ENCODE measurements at places on chromosomes 5 and 9.

DNA sequence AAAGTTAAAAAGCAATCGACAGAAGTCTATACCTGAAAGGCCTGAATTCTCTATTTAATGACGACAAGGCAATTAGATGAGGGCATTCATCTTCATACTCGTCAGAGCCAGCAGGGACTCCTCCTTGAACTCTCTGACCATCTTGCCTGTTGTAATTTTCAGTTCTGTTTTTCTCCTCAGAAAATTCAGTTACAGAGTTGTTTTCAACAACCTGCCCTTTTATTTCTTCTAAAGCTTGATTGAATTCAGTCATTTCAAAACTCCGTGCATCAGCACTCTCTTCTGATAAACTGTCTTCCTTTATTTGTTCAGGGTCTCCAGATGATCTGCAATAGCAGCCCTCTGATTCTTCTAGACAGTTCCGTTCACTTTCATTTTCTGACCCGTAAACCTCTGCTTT lies 15.6 kb downstream of the RIOK2 start:
- no peak for DNase-seq

DNA sequence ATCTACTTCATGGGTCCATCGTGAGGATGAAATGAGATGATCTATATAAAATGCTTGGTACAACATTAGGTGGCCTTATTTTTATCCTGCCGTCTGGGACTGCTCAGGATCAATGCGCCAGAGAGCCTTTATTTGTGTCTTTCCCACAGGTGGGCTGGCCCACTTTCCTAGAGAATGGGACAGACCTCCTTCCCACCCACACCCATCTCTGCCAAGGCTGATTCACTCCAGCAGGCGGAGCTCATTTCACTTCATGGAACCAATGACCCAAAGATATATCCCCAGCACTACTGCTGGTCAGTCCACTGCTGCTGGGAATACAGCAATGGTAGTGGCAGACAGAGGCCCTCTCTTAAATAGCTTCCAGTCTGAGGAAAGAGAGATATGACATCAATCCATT lies 35.7 kb downstream of the TGFBI start:
- DNase-seq, result no peak

DNA sequence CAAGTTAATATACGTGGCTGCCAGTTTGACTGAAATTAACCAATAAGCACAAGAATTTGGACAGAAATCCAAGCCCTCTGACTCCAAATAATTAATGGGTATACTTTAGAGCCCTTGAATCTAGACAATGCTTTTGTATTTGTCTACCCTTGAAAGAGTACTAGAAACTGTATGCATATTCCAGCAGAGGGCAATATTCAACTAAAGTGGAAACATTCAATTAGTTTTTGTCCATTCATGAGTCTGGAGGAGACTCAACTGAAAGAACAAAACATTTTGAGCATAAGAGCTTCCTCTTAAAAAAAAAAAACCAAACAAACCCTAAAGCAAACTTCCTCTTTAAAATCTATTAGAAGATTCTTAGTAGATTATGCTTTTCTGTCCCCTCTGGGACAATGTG lies 157.8 kb downstream of the ARHGEF28 start:
- DNase-seq, result no peak

- no peak for DNase-seq
Observed at GRCh38 chr9:16205455-16205854, 652.6 kb downstream of the CCDC171 start.

DNA sequence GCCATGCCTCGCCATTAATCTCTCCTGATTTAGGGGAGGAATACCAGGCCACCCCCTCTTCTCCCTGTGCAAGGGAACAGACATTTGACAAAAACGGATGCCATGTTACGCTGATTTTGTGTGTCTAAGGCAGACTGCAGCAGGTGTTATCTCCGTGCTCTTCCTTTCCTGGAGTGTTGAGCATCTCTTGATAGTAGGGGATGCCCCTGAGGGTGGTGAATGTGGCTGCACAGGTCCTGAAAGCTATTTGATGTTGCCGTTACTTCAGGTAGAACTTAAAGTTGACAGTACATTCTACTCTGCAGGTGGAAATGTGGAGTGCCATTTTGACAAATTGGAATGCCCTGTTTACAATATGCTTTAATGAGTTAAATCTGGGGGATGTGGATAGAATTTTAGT lies 21.5 kb downstream of the TENT4A start:
- DNase-seq, result no peak

GRCh38 chr5:81534441-81534840 lies 140.5 kb upstream of the ACOT12 start:
- DNase-seq, result no peak

DNA sequence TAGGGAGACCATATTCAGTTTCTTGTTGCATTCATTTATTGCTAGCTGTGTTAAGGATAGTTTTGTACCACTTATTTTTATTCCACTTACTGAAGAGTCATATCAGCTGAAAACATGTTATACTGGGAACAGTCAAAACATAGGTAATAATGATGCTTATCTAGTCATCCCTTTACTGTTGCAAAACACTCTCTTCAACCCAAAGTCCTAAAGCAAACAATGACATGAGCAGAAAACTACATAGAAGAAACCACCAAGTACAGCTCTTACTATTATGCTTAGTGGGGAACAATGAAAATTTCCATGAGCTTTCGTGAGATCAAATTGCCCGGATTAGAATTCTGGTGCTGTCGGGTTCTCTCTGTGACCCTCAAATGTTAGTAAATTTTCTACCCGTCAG lies 681.4 kb downstream of the NR2F1-AS1 start:
- DNase-seq, result no peak

- DNase-seq, result no peak
Observed at GRCh38 chr5:167982-168660, 23.2 kb upstream of the LRRC14B start.

- DNase-seq, result no peak
Observed at GRCh38 chr9:34046784-34047379, 1.8 kb downstream of the UBAP2 start.

DNA sequence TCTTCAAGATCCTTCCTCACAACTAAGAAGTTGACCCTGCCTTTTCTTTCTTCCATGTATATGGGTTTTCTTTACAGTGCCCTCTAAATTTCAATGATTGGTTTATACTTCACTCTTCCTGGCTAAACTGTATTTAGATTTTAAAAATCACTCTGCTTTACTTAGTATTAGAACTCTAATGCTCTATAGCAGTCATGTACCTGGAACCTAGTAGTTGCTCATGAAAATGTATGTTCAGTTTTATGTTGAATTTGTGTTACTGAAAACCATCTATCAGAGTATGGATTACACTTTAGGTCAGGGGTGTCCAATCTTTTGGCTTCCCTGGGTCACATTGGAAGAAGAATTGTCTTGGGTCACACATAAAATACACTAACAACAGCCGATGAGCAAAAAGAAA lies 1024.3 kb downstream of the NR2F1-AS1 start:
- DNase-seq, result no peak

GRCh38 chr5:15222156-15222555 lies 277.8 kb upstream of the FBXL7 start:
- no peak for DNase-seq

- no peak for DNase-seq
Observed at GRCh38 chr9:116524778-116525470, 162.2 kb upstream of the TRIM32 start.

- DNase-seq, result no peak
Observed at GRCh38 chr9:84154320-84154719, 173.7 kb downstream of the RMI1 start.

GRCh38 chr9:28938981-28939380 lies 1365.7 kb upstream of the C9orf72 start:
- no peak for DNase-seq

- no peak for DNase-seq
Observed at GRCh38 chr9:132184124-132184523, 22.3 kb downstream of the NTNG2 start.

GRCh38 chr5:126104951-126105350 lies 318.3 kb upstream of the GRAMD2B start:
- DNase-seq, result no peak

DNA sequence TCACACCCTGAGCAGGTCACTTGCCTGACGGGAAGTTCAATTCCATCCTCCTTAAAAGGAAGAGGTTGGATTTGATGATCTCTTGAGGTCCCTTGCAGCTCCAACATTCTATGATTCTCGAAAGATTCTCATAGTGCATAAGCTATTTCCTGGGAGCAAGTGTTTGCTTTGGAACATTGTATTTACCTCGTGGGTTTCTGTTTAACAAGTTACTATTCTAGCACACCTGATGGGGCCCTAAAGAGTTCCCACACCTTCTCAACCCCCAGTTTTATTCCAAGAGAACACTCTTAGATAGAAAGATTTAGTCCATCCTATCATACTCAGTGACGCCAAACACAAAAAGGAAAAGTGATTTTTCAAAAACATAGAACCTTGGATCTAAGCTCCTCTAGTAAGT lies 23.4 kb downstream of the NR4A3 start:
- no peak for DNase-seq

- peak; percentile 82 for DNase-seq
Observed at GRCh38 chr5:151080613-151081430, at the start of gene TNIP1. TSS of gene TNIP1 (minus strand) at chr5:151081034. CDS start at chr5:151065095, 15,939 bp downstream.

DNA sequence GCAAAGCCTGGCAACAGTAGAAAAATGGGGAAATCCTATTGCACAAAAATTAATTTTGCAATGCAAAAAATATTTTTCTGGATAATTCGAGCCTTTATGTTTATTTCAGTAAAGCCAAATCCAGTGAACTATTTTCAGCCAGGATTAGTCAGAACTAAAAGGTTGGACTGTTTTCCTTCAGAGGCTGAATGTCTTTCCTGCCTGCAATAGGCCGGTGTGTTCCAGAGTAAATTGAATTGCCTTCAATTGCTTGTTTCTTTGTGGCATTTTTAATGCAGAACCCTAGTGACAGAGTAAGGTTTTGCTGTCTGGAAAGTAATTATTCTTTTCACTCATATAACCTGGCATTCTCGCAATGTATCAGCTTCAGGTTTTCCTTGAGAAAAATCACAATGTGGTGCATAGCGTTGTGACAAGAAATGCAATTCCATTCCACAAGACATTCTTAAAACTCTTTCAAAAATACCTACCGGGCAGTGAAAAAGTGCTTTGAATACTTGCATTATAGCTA lies 183.7 kb downstream of the GLIS3 start:
- DNase-seq, result no peak

GRCh38 chr5:170110403-170111087 lies 4.8 kb downstream of the FOXI1 start:
- no peak for DNase-seq

- DNase-seq, result no peak
Observed at GRCh38 chr5:62828742-62829603, 250.4 kb downstream of the LRRC70 start.

- DNase-seq, result no peak
Observed at GRCh38 chr5:58849223-58849622, 266.3 kb downstream of the RAB3C start.

DNA sequence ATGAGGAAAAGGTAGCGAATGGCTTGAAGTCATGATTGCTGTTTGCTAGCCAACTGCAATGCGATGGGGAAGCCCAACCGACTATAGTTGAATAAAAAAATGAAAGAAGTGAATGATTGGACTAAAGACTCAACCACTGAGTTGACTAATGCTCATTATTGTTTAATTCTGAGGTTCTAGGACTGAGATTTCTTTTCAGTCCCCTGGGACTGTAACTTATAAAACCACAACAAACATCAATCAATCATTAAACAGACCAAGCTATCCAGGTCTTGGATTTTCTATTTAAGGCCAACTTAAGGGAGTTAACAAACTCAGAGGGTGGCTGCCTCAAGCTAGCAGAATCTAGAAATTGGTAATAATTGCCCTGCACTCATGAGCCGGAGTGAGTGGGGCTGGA lies 154.2 kb downstream of the DOCK2 start:
- no peak for DNase-seq

GRCh38 chr9:14812806-14813205 lies 90.3 kb upstream of the CER1 start:
- DNase-seq, result no peak

- no peak for DNase-seq
Observed at GRCh38 chr9:65432051-65432450, 147.0 kb upstream of the FOXD4L5 start.

GRCh38 chr9:17520268-17521064 lies 58.4 kb upstream of the SH3GL2 start:
- DNase-seq, result no peak

- DNase-seq, result no peak
Observed at GRCh38 chr5:11383506-11384095, 520.6 kb downstream of the CTNND2 start.

DNA sequence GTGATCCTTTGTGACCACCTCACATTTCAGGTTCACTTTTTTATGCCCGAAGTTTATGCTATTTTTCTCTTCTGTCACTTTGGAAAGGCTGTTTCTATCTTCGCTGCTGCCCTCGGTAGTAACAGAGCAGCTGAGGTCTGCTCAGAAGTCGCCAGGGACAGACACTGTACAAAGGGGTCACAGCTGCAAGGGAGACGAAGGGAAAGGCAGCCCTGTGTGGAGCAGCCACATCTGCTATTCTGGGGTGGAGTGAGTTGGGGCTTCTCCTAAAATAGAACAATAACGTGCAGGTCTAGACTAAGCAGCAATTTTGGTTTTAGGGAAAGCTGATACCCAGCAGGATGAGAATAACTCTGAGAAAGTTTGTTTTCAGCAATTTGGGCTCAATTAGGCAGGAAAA lies 72.5 kb downstream of the ACTL7B start:
- no peak for DNase-seq

- no peak for DNase-seq
Observed at GRCh38 chr5:170760113-170760512, 23.4 kb upstream of the GABRP start.

DNA sequence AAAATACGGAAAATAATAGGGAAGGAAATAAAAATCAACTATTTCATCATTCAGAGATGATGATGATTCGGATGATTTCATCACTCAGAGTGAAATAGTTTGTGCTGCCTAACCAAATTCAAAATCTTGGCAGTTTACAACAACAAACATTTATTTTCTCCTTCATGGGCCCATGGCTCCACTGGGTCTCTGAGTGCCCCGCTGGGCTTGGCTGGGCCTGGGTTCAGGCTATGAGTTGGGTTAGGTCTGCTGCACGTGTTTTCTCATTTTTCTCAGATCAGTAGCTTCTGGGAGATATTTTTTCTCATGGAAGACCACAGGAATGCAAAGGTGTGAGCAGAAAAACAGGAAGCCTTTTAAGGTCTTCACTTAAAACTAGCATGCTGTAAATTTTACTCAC lies 24.0 kb upstream of the F2RL1 start:
- no peak for DNase-seq

DNA sequence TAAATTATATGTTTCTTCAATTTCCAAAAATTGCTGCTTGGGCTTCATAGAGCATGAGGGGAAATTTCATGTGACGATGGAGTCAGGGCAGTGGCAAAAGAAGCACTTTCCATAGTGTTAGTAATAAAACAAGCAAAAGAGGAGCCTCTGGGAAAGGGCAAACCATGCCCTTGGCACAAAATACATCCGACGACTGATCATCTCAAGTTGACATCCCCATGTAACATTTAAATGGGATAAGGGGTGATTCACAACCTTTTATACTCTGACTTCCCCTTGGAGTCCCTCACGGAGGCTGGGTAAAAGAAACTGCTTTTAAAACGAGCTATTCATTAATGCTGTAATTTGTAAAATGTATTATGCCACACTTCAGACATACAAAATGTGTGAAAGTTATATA lies 161.4 kb upstream of the DMRT1 start:
- no peak for DNase-seq

GRCh38 chr5:177132136-177133095 lies 1.2 kb upstream of the NSD1 start:
- no peak for DNase-seq
